ENCODE measurements at places on chromosomes 12 and 14.
A peak's percentile ranks its signal among the peaks of the same experiment; 100 is the strongest.

DNA sequence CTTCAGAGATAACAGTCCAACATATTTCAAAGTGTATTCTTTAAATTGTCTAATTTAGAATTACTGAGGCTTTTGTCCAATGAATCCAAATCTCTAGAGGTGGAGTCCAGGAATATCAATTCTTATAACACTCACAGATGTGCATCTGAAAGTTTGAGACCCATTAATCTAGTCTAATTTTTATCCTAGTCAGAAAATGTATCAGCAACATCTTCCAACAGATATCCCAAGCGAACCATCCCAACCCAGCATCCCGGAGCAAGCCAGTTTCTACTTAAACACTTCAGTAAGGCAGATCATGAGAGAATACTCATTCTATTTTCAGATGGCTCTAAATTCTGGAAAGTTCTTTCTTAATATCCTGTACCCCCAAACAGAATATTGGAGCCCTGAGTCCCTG lies 113.5 kb downstream of the BBS10 start:
- DNase-seq = no peak

DNA sequence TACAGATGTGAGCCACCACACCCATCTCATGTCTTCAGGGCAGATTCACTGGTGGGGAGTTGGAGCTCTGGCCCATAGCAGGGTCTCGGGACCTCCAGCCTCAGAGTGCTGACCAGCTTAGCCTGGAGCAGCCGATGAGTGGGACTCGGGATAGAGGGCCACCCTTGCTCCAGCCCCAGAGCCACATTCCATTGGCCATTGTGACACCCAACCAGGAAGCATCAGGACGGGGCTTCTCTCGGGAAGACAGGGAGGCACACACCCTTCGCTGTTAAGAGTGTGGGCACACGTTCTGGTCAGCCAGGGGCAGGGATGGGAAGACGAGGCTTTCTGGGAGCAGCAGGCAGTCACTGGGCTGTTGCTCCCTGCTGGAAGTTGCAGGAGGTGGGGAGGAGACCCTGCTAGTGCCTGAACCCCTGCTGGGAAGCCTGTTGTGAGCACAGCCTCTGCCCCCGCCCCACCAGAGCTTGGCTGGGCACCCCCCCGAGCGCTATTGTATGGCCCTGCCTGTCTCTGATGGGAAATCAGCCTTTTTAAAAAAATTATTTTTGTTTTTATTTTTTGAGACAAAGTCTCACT lies 1.6 kb downstream of the ADGRD1 start:
- DNase-seq = no peak

GRCh38 chr14:59116984-59117415 lies 71.5 kb upstream of the DAAM1 start:
- DNase-seq = no peak

- DNase-seq = no peak
These were observed 279.3 kb downstream of the DUSP6 start for GRCh38 chr12:89073027-89073398.

GRCh38 chr14:94081386-94081820 lies 293 bp downstream of the IFI27L1 start:
- no peak for DNase-seq

GRCh38 chr12:52655251-52655650 lies 3.2 kb upstream of the KRT2 start:
- peak; percentile 26 for DNase-seq

- peak; percentile 64 for DNase-seq
These were observed 236.4 kb downstream of the PCNX1 start for GRCh38 chr14:71143381-71144290.

- no peak for DNase-seq
These were observed 55.0 kb downstream of the OSBPL8 start for GRCh38 chr12:76504606-76505005.

DNA sequence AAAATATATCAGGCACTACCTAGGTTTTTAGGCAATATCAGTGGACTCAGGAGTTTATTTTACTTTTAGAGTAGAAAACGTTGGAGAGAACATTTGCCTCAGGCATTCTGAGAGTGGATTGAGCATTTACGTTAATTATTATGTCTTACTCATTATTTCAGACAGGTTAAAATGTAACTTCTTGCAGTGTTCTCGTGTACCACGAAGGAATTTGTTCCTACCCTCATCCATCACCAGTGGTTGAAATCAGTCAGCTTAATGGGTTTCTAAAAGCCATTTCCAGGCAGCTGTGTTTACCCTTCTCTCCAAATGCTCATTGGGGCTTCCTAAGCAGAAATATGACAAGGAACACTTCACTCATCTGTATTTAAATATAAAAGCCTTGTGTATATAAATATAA lies 9.1 kb upstream of the LDHB start:
- no peak for DNase-seq

DNA sequence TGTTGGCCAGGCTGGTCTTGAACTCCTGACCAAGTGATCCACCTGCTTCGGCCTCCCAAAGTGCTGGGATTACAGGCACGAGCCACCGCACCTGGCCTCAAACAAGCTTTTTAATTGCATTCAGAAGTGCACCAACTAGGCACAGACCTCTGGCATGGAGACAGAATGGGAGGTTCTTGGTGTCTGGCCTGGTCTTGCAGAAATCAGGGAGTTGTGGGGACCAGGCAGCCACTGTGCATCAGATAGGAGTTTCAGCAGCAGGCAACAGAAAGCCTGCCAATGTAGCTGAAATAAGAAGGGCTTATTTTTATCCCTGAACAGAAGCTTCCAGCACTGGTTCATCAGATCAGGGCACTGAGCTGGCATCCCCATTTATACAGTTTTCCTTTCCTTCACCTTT lies 22.2 kb upstream of the TCL1B start:
- DNase-seq = no peak

DNA sequence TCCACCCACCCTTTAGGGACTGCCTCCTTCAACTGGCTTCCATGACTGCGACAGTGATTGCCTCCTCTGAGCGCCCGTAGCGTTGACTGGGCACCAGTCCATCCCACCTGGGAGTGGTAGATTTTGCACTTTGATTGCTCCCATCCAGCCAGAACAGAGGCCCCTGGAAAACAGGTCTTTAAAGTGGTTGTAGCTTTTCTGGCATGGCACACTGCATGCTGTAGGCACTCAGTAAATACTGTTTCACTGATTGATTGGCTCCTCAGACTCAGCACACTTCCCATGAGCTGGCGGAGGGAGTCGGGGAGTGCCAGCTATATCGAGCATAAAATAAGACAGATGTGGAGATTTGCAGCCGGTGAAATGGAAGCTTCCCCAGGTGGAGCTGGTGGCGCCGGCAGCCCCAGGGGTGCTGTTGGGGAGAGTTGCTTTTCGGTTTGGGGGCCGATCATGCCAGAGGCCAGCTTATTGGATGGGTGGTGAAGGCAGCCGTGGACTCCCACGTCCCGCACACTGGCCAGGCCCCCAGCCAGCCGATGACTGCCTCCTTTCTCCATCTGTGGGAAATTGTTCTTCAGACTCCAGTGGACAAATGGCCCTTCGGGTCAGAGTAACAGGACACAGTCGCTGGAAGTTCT lies 200.2 kb downstream of the TSPAN9 start:
- DNase-seq = no peak

DNA sequence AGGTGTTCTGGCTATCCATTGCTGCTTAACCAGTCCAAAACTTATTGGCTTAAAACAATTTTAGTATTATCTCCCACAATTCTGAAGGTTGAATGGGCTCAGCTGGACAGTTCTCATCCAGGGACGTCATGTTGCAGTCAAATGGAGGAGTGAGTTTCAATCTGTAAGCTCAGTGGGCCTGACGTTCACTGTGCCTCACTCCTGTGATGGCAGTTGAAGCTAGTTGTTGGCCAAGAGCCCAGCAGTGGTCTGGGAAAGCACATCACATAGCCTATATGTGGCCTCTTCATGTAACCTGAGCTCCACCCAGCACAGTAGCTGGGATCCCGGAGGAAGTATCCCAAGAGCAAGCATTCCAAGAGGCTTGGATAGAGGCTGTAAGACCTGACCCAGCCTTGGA lies 40.6 kb upstream of the CDKN3 start:
- no peak for DNase-seq

DNA sequence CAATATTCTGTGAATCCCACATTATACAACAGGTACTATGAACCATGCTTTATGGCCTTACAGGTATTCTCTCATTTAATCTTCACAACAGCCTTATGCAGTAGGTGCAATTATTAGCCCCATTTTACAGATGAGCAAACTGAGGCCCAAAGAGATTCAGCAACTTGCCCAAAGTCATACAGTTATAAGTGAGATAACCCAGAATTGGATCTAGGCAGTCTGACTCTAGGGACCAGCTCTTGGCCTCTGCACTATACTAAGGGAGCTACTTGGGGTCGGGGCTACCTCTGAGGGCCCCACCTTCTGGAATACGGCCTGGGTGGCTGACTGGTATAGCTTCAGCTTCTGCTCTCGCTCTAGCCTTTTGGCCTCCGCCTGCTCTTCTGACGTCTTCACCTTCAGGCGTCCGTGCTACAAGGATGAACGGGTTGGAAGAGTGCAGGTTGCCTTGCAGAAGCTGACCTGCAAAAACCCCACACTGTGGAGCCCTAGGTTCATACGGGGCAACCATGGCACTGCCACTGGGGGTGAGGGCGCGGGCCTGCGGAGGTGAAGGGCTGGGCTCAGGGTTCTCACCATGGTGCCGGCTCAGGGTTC lies 762 bp downstream of the RABGGTA start:
- DNase-seq = no peak

DNA sequence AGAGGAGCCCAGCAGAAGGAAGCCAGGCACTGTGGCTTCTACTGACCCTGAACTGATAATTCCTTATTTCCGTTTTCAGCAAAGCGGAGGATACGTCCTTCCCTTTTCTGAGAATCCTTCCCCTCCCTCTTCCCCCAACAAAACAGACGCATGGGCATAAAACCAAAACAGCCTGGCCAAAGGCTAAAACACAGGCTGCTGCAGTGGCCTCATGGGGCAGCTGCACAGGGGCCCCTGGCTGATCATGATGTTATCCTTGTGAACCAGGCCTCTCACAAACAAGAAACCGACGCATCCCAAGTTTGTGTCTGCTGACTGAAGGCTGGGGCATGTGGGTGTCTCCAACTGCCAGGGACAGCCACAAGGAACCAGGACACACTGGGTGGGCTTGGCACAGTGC lies 23.4 kb upstream of the STON2 start:
- no peak for DNase-seq

GRCh38 chr14:92103363-92103989 lies 2.9 kb downstream of the ATXN3 start:
- no peak for DNase-seq

- no peak for DNase-seq
These were observed 25.2 kb downstream of the RASSF3 start for GRCh38 chr12:64635356-64635998.

DNA sequence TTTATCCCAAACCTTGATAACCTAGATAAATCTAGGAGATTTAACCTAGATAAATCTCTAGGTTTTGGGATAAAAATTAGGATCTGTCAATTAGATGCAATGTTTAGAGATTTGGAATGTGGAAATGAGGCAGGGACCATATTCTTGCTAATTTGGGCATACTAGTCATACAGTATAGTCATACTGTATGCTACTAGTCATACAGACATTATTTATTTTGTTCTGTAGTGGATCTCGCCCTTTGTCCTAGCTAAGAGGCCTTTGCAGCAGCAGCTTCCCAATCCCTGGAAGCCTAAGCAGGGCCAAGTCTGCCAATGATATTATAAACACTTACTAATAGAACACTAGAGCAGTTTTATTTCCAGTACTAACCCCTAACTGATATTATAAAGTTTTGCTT lies 136.4 kb downstream of the CEP128 start:
- no peak for DNase-seq

DNA sequence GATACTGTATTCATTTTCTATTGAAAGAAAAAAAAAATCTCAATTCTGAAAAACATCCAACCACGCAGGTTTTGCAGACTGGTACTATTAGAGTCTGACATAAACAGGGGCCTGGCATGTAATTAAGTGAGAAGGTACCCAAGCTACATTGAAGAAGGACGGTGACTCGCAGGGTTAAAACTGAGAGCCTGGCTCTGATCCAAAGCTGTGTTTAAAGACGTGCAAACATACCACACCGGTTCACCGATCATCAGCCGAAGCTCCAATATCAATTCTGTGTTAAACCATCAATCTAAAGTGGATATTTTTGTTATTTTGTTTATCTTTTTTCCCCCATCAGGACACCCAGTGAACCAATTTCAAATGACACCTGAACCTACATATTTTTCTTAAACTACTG lies 108.1 kb upstream of the DIO3 start:
- no peak for DNase-seq

DNA sequence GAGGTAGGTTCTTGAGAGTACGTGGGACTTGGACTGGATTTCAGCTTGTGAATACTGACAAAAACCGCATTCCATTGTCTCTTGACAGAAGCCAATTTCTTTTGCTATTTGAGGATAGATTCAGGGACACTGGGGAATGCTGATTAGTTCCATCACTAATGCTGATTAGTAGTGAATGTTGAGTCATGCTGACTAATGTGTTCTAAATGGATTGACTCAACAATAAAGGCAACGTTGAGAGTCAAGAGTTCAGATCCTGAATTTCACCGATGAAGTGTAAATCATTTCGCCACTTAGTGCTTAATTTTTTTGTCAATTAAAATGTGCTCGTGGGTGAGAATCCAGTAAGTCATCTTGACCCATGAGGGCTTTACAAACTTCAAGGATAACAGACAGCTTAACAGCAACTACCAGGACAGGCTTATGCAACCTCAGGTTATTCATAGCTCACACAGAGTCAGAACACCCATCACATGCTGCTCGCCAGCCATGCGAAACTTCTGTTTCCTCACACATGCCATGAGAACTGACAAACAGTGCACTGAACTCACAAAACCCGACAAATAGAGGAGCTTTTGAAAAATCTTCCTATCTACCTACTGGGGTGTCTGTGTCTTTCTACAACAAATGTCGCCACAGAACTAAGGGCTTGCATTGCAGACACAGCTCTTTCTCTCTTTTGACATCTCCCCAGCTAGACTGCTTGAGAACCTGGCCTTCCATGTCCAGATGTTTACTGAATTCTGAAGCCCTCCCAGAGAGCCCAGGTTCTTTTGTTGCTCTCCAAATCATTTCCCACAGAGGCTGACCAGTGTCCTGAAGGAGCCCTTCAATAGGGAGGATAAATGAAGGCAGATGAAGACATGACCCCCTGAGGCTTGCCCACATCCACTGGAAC lies 316.4 kb downstream of the ZFP36L1 start:
- DNase-seq = no peak

DNA sequence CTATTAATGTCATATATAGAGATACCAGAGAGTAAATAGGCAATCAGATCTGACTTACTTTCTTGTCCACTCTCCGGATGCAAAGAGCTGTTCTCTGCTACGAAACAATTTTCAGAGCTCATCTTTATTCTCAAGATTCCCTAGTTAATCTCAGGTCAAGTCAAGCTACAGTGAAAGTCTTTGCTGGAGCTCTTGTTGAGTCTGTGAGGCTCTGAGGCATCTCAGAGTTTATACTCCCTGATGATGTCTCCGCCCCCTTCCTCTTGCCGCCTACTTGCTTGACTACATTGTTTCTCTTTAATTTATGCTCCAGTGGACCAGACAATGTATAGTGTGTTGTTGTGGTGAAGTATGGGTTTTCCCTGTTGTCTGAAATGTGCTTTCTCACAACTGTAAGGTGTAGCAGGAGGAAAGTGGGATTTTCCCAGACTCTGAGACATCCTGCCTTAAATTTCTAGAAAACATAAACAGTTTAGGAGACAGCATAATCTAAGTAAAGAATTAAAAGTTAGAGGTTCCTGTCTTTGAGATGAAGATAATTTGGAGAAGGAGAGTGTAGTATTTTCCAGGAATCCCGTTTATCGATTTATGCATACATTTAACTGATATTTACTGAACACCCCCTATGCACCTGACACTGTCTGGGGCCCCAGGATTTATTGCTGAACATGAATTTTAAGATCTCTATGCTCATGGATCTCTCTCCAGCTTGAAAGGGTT lies at the start of gene CD69:
TSS of gene CD69 (minus strand) at position 203 of the 720 bp plus-strand sequence. CDS start at position 122, 81 bp downstream.
- DNase-seq = peak; percentile 81
